Endodermal cell (in vitro differentiated cells): ENCODE measurements at places on chromosomes 4 and X. TPM values are rescaled to one million over a fixed set of nuclear protein-coding genes. Genes with fewer than 3 reads are reported as not detected.

DNA sequence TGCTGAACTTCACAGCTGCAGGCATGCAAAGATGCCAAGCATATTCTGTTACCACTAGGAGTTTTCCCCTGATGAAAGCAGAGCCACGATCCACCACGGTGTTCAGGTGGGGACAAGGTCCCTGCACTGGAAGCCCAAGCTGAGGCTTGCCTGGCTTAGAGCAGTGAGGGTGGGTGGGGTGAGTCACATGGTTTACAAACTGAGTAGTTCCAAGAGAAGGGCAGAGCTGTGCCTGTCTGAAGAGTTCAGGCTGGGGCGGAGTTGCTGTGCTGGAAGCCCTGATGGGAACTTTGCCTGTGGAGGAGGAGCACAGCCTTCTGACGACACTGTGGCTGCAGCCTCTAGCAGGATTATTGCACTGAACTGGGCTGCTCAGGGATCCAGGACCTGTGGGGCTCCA, 45.5 kb downstream of the FAM9B start:
- no peaks in the 10 kb centered on the region for H3K36me3 ChIP-seq
- H3K27me3 ChIP-seq = no peaks in the 10 kb centered on the region
- no peak overlapping the region for H3K27ac ChIP-seq
- H3K4me1 ChIP-seq = no peaks in the 10 kb centered on the region
- H3K4me3 ChIP-seq = no peak overlapping the region

- H3K36me3 ChIP-seq = no peaks in the 10 kb centered on the region
- H3K4me3 ChIP-seq = no peak overlapping the region
- no peaks in the 10 kb centered on the region for H3K4me1 ChIP-seq
- H3K27ac ChIP-seq = no peak overlapping the region
- no peak for DNase-seq
These were observed 7.1 kb downstream of the NDUFA1 start for GRCh38 chrX:119878740-119879139.

GRCh38 chrX:47628982-47629381, 748 bp downstream of the CFP start:
- H3K4me3 ChIP-seq = no peak overlapping the region
- no peaks in the 10 kb centered on the region for H3K27me3 ChIP-seq
- no peaks in the 10 kb centered on the region for H3K4me1 ChIP-seq
- DNase-seq = peak; percentile 71
- H3K27ac ChIP-seq = no peak overlapping the region

DGKK gene
- total RNA-seq = 4.8 and 5.4 TPM in 2 replicates

DGAT2L6 gene
- total RNA-seq = not detected in 3 replicates

- H3K27ac ChIP-seq = no peak overlapping the region
- H3K4me1 ChIP-seq = no peaks in the 10 kb centered on the region
- no peak for DNase-seq
- no peaks in the 10 kb centered on the region for H3K36me3 ChIP-seq
These were observed 211.3 kb upstream of the FAT1 start for GRCh38 chr4:186934841-186935443.

GRCh38 chr4:93983140-93983539, 154.6 kb downstream of the ATOH1 start:
- H3K4me1 ChIP-seq = no peaks in the 10 kb centered on the region
- H3K4me3 ChIP-seq = no peak overlapping the region
- no peak for DNase-seq
- H3K27me3 ChIP-seq = no peaks in the 10 kb centered on the region

GAGE13 gene
- total RNA-seq = not detected in 2 replicates

GRCh38 chr4:5110901-5111300, 59.6 kb downstream of the STK32B start:
- H3K27ac ChIP-seq = no peak overlapping the region
- H3K36me3 ChIP-seq = no peaks in the 10 kb centered on the region
- no peak for DNase-seq
- H3K27me3 ChIP-seq = no peaks in the 10 kb centered on the region

USP17L12 gene
- total RNA-seq = not detected in 3 replicates

LNX1 gene
- 5.4 to 17.8 TPM (median 5.7 TPM) in 3 replicates for total RNA-seq

MAGEA1 gene
- not detected in 2 replicates for total RNA-seq

- H3K4me1 ChIP-seq = no peaks in the 10 kb centered on the region
- H3K36me3 ChIP-seq = no peaks in the 10 kb centered on the region
- no peak overlapping the region for H3K27ac ChIP-seq
These were observed 67.4 kb upstream of the GBA3 start for GRCh38 chr4:22625311-22625710.

GRCh38 chrX:13955975-13956374, 73.7 kb downstream of the GEMIN8 start:
- H3K36me3 ChIP-seq = no peaks in the 10 kb centered on the region
- no peak for DNase-seq
- H3K4me3 ChIP-seq = no peak overlapping the region
- H3K4me1 ChIP-seq = no peaks in the 10 kb centered on the region
- no peak overlapping the region for H3K27ac ChIP-seq

- H3K36me3 ChIP-seq = no peaks in the 10 kb centered on the region
- no peak overlapping the region for H3K27ac ChIP-seq
- no peaks in the 10 kb centered on the region for H3K27me3 ChIP-seq
- H3K4me3 ChIP-seq = no peak overlapping the region
- no peak for DNase-seq
These were observed 6.4 kb downstream of the ZCCHC18 start for GRCh38 chrX:104118765-104119164.

DNA sequence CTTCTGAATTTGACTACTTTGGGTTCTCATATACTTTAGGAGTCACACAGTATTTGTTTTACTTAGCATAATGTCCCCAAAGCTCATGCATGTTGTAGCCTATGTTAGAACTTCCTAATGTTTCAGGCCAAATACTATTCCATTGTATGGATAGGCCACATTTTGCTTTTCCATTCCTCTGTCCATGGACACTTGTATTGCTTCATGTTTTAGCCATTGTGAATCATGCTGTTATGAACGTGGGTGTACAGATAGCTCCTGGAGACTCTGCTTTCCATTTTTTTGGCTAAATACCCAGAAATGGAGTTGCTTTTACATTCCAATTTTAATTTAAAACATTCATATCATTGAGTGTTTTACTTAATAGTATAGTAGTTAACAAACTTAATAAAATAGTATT, 54.5 kb downstream of the HTT start:
- no peak overlapping the region for H3K27ac ChIP-seq
- no peak for DNase-seq
- H3K4me1 ChIP-seq = no peaks in the 10 kb centered on the region
- no peak overlapping the region for H3K4me3 ChIP-seq

DNA sequence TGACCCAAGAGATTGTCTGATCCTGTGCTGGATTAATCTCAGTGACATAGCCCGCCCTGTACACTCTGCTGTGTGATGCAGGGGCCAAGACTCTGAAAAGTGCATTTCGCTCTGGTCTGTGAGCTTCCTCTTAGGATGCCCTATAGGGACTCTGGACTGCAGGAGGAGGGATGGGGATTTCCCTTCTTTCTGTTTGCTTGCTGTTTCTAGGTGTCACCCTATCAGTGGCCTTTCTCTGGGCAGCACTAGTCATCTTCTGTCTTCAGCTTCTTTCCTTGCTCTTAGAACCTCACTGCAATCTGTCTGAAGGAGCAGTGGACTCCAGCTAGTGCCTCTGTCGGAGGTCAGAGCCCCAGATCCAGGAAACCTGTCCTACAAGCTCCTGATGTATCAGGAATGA, 34.5 kb upstream of the SCRG1 start:
- no peak for DNase-seq
- no peak overlapping the region for H3K4me3 ChIP-seq
- H3K27ac ChIP-seq = no peak overlapping the region

SYAP1 gene
- total RNA-seq = 40.6 and 42.3 TPM in 2 replicates

ZCCHC18 gene
- 2.3 and 2.5 TPM in 2 replicates for total RNA-seq

PPARGC1A gene
- 10.2 to 13.9 TPM (median 13.4 TPM) in 3 replicates for total RNA-seq

DNA sequence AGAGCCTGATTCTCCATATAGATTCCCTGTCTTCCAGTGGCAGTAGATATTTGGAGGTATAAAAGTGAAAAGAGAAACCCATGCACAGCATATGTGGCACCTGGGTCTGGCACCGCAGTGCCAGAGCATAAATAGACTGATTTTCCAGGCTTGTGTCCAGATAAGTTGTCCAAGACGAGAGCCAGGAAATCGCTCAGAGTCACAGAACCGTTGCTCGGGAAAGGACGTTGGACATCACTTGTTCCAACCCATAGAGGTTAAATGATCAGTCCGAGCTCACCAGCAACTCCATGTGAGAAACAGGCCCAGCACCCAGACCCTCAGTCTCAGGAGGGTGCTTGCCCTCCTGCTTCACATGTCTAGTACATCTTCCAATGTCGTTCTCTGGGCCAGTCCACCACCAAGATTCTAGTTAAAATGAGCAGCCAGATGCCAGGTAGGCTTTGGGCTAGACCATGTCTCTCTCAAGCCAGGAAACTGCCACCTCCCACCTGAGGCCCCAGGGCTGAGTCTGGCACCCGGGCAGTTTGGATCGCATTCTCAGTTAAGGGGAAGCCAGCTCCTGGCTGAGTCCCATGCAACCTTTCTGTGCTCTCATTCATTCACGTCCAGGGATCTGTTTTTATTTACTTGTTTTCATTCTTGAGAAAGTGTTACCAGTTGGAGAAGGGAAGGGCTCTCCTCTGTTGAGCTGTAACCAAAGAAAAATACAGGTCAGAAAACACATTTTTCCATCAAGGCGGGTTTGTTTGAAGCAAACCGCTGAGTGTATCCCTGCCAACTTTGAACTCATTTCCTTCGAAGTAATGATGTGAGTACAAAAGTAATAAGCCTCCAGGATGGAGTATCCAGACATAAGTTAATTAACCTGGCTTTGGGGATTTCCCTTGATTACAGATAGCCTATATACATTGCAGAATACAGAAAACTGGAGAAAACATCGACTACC, 91.7 kb downstream of the PHOX2B start:
- no peaks in the 10 kb centered on the region for H3K36me3 ChIP-seq
- no peaks in the 10 kb centered on the region for H3K4me1 ChIP-seq
- H3K4me3 ChIP-seq = no peak overlapping the region

- H3K36me3 ChIP-seq = no peaks in the 10 kb centered on the region
- H3K27me3 ChIP-seq = no peaks in the 10 kb centered on the region
- H3K4me1 ChIP-seq = peaks cover 4% of the 10 kb centered on the region
- DNase-seq = peak; percentile 59
- H3K27ac ChIP-seq = no peak overlapping the region
These were observed 15.4 kb downstream of the STOX2 start for GRCh38 chr4:183920512-183920911.

EDA2R gene
- 1.2 to 1.6 TPM (median 1.4 TPM) in 3 replicates for total RNA-seq

GATA1 gene
- total RNA-seq = not detected in 3 replicates

DNA sequence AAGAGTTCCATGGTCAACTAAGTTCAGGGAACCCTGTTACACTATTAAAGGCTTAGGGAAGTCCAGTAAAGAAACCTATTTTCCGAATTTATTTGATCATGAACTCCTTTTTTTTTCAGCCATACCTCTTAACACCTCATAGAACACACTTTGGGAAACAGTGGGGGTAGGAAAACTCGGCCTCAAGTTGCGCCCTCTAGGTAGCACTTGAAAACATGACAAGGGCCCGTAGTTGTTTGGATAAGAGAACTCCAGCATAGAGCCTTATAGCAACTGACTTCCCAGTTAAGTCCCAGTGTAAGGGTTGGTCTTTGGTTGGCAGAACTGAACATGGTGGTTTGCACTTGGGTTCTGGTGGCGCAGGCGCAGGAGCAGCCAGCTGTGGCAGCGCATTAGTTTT, 14.4 kb downstream of the OGT start:
- DNase-seq = no peak
- H3K4me3 ChIP-seq = no peak overlapping the region
- H3K27me3 ChIP-seq = no peaks in the 10 kb centered on the region
